K562 (cell line): ENCODE measurements at places on chromosomes 5 and 9. TPM values are rescaled to one million over a fixed set of nuclear protein-coding genes. Genes with fewer than 3 reads are reported as not detected.

GRCh38 chr5:52928689-52929088 lies 60.5 kb upstream of the ITGA2 start:
- no peaks in the 10 kb centered on the region for H3K36me3 ChIP-seq
- DNase-seq = no peak
- H3K4me1 ChIP-seq = no peaks in the 10 kb centered on the region
- H3K4me3 ChIP-seq = no peak overlapping the region
- peaks cover 4% of the 10 kb centered on the region; the same call in 1 of the 2 replicates for H3K27me3 ChIP-seq

DNA sequence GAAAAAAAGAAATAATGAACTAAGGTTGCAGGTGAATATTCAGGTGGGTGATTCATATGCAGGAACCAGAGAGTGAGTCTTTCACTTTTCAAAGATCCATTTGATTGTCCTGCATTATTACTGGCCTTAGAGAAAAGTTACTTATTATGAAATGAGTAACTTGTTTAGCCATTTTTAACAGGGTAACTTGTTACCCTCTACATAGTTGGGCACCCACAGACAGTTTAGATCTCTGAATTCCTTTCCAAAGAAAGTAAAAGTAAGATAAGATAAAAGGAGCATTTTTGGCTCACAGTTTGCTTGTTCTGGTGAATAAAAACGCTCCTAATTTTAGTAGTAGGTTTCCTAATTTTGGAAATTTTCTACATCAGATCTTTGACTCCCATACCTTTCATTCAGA lies 54.1 kb upstream of the DAB2 start:
- H3K36me3 ChIP-seq = no peaks in the 10 kb centered on the region
- H3K27me3 ChIP-seq = peaks cover 5% of the 10 kb centered on the region; the same call in 1 of the 2 replicates
- H3K4me1 ChIP-seq = no peaks in the 10 kb centered on the region
- H3K27ac ChIP-seq = no peak overlapping the region
- H3K4me3 ChIP-seq = no peak overlapping the region

SPATA31D4 gene
- total RNA-seq = not detected in 2 replicates

DNA sequence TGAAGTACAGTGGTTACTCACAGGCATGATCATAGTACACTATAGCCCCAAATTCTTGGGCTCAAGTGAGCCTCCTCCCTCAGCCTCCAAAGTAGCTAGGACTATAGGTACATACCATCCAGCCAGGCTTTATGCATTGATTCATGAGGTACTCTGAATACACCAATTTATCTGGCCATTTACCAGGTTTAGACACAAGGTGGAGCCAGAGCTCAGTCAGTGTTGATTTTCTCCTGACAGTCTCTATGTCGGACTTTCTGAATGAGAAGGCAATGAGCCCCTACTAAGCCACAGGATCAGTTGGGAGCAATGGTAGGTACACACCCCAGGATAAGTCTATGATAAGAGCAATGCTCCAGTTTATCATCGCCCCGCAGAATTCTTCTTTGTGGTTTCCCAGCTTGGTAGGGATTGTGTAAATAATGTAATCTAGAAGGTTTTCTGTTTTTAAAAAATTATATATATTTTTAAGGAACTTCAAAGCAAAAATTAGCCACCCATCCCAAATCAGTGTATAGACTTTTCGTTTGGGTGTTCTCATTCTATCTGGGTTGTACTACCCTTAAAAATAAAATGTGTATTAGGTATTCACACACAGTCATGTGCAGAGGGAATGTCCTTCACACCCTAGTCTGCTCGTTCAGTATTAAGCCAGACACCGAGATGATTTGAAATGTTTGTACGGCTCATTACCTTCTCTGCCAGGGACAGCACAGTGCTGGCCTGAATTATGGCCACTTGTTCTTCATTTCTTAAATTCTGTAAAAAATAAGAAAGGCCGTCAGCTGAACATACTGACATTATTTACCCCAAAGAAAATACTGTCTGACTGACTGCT lies 118.4 kb upstream of the DPYSL3 start:
- no peaks in the 10 kb centered on the region for H3K36me3 ChIP-seq
- H3K27ac ChIP-seq = no peak overlapping the region
- H3K27me3 ChIP-seq = no peaks in the 10 kb centered on the region
- peak; percentile 18 for DNase-seq
- no peak overlapping the region for H3K4me3 ChIP-seq
- no peaks in the 10 kb centered on the region for H3K4me1 ChIP-seq

PAPPA gene
- 0.13 and 0.20 TPM in 2 replicates for total RNA-seq

GRCh38 chr9:102135768-102136167 lies 397.3 kb upstream of the GRIN3A start:
- H3K27me3 ChIP-seq = no peaks in the 10 kb centered on the region
- H3K36me3 ChIP-seq = no peaks in the 10 kb centered on the region
- DNase-seq = no peak
- no peaks in the 10 kb centered on the region for H3K4me1 ChIP-seq

FUT7 gene
- not detected in 2 replicates for total RNA-seq

IFNA21 gene
- total RNA-seq = not detected in 2 replicates

OSMR gene
- 0.92 and 1.2 TPM in 2 replicates for total RNA-seq

DNA sequence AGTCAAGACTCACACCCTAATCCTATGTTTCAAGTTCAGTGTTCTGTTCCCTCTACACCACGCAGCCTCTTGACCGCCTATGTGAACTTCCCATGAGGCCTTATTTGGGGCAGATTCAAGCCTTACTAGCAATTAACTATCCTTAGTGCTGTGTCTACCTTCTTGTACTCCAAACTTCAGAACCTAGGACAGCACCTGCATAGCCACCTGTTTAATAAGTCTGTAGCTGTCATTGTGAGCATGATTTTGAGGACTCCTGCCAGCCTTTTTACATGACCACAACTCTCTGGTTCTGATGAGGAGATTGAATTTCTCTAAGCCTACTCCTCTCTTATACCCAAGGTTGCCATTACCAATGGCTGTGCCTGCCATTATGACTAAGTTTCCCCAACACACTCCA lies 50.8 kb upstream of the PCSK1 start:
- no peaks in the 10 kb centered on the region for H3K4me1 ChIP-seq
- H3K27me3 ChIP-seq = no peaks in the 10 kb centered on the region
- DNase-seq = peak; percentile 7
- no peaks in the 10 kb centered on the region for H3K36me3 ChIP-seq

FAM221B gene
- total RNA-seq = not detected in 2 replicates

DNA sequence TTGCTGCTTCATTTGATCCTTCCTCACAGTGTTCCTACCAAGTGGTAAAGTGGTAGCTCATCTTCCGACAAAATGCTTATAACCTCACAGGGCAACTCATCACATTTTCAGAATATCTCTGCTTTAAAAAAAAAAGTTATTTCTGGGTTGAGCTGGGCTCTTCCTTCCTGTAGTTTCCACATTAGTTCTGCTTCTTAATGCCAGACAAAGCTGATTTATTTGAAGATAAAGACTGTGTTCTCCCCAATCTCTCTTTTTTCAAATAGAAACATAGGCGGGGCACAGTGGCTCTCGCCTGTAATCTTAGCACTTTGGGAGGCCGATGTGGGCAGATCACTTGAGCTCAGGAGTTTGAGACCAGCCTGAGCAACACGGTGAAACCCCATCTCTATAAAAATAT lies 273.1 kb downstream of the ACTL7B start:
- no peaks in the 10 kb centered on the region for H3K27me3 ChIP-seq
- H3K4me1 ChIP-seq = no peaks in the 10 kb centered on the region
- no peaks in the 10 kb centered on the region for H3K36me3 ChIP-seq
- H3K27ac ChIP-seq = no peak overlapping the region
- no peak overlapping the region for H3K4me3 ChIP-seq
- no peak for DNase-seq

MRPL50 gene
- 19.7 and 21.9 TPM in 2 replicates for total RNA-seq

DNA sequence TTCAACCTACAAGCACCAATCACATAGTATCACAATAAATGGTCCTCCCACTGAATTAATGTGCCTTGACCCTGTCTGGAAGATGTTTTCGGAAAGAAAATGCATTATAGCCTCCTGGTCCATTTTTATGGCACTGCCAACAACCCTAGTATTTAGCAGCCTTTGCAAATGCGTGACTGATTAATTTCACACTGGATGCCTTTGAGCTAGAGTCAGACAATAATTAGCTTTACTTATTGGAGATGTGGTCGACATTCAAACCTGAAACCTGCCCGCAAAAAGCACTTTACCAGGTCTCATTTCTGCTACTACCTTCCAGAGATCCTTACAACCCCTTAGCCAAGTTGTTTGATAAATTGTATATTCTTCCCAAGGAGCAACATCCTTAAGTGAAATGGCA lies 119.3 kb upstream of the DPYSL3 start:
- no peak overlapping the region for H3K4me3 ChIP-seq
- no peaks in the 10 kb centered on the region for H3K36me3 ChIP-seq
- H3K27me3 ChIP-seq = no peaks in the 10 kb centered on the region
- no peak overlapping the region for H3K27ac ChIP-seq

HCN1 gene
- total RNA-seq = not detected in 2 replicates

DNA sequence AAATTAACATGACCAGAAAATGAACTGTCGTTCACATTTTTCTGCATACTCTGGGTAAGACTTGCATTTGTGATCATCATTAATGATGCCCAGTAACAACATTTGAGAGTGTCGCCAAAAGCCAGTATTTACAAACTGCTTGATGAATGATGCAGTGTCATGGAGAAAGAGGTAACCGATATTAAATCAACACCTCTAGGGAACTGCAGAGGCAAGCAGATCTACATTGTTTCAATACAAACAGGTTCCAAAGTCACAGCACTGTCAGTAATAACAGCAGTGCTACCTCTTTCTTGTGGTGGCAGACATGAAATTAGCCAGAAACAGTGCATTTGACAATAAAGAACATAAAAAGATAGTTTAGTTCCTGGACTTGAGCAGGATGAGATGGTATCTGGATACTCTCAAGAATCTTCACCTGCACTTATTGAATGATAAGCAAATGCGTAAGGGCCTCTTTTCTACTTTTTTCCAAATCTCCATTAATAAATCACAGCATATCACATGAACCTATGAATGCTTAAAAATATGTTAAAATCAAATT lies 456.6 kb downstream of the ARHGEF28 start:
- DNase-seq = no peak
- H3K4me3 ChIP-seq = no peak overlapping the region
- no peaks in the 10 kb centered on the region for H3K4me1 ChIP-seq
- H3K27me3 ChIP-seq = no peaks in the 10 kb centered on the region
- H3K36me3 ChIP-seq = no peaks in the 10 kb centered on the region
- H3K27ac ChIP-seq = no peak overlapping the region

ORM2 gene
- total RNA-seq = 0.98 and 1.5 TPM in 2 replicates

PCSK1 gene
- not detected in 2 replicates for total RNA-seq

GRCh38 chr9:124594673-124595072 lies 87.5 kb upstream of the NR5A1 start:
- H3K27ac ChIP-seq = peak overlapping the region; percentile 71; the same call in 2 of the 3 replicates
- peaks cover 10% of the 10 kb centered on the region for H3K4me1 ChIP-seq
- DNase-seq = no peak
- peak overlapping the region; percentile 19; the same call in 1 of the 2 replicates for H3K4me3 ChIP-seq
- no peaks in the 10 kb centered on the region for H3K27me3 ChIP-seq

- H3K27me3 ChIP-seq = no peaks in the 10 kb centered on the region
- no peak for DNase-seq
- no peak overlapping the region for H3K4me3 ChIP-seq
- no peaks in the 10 kb centered on the region for H3K4me1 ChIP-seq
- H3K36me3 ChIP-seq = no peaks in the 10 kb centered on the region
These were observed 272.4 kb downstream of the ADAMTS6 start for GRCh38 chr5:65209341-65209740.

FAM78A gene
- total RNA-seq = 103 and 105 TPM in 2 replicates

FGF10 gene
- not detected in 2 replicates for total RNA-seq

PRRX2 gene
- not detected in 2 replicates for total RNA-seq

THBS4 gene
- not detected in 2 replicates for total RNA-seq

- no peak for DNase-seq
- H3K4me3 ChIP-seq = no peak overlapping the region
- no peak overlapping the region for H3K27ac ChIP-seq
- H3K36me3 ChIP-seq = no peaks in the 10 kb centered on the region
- peaks cover 36% of the 10 kb centered on the region; the same call in 2 of the 3 replicates for H3K4me1 ChIP-seq
These were observed 10.9 kb downstream of the SLC12A7 start for GRCh38 chr5:1100664-1101574.

ADAMTS13 gene
- 0.07 TPM in 1 of 2 replicates, not detected in the other for total RNA-seq

DNA sequence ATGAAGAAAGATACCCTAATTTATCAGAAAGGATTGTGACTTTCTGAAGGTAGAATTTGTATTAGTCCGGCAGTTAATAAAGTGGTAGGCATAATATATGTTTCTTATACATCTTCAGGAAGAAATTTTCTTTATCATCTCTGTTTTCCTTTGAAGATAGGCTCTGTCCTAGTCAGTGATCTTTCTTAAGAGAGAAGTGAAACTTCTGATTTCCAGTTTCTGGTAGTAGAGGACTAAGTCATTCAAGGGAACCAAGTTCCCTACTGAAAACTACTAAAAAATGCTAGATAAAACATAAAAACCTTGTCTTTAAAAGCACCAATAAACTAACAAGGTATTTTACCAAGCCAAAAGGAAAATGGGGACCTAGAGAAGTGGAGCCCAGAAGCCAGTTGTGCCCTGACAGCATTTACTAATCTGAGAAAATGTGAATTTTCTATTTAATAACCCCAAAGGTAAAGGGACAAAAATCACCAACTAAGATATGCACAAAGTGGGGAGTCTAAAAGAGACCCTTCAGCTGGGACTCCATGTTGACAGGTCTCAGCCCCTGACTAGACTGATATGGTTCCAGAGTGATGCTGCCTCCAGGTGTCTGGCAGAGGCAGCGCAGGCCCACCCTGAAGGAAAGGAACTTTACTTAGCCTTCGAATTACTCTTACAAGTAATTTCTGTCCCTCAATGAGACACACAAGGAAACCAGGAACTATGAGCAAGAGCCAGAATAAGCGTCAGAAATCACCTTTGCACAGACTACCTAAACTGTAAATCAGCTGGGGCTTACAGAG lies 72.7 kb downstream of the FAM78A start:
- no peak overlapping the region for H3K27ac ChIP-seq
- no peaks in the 10 kb centered on the region for H3K4me1 ChIP-seq
- no peaks in the 10 kb centered on the region for H3K27me3 ChIP-seq

DMGDH gene
- 0.51 and 0.58 TPM in 2 replicates for total RNA-seq

- no peak overlapping the region for H3K27ac ChIP-seq
- H3K27me3 ChIP-seq = peaks cover 15% of the 10 kb centered on the region
These were observed 7.7 kb upstream of the TMEFF1 start for GRCh38 chr9:100465274-100465673.

TOR1A gene
- total RNA-seq = 49.5 and 51.3 TPM in 2 replicates

DNA sequence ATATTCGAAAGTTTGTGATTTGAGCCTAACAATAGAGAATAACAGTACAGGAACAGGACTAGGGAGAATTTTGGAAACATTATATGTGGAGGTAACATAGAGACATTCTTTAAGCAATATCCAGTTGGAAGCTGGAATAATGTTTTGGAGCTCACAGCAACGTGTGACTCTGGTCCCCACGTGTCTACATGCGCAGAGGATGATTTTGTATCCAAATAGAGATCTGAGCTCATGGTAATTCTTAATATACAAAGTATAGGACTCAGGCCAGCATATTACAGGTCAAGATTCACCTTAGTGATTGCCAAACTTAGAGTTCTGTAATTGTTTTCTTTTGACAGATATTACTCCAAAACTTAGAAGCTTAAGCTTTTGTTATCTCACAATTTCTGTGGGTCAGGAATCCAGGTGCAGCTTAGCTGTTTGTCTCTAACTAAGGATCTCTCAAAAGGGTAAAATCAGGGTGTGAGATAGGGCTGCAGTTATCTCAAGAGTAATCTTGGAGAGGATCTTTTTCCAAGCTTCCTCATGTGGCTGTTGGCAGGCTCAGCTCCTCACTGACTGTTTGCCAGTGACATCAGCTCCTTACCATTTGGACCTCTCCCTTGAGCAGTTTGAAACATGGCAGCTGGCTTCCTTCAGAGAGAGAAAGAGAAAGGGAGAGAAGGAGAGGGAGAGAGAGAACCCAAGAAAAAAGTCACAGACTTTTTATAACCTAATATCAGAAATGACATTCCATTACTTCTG lies 272.0 kb upstream of the ZNF462 start:
- H3K27ac ChIP-seq = no peak overlapping the region
- no peak overlapping the region for H3K4me3 ChIP-seq
- DNase-seq = no peak
